ENCODE measurements at places on chromosomes 16 and 17.

- DNase-seq, result no peak
Measured at GRCh38 chr17:4944554-4945175, 3.7 kb downstream of the PFN1 start.

DNA sequence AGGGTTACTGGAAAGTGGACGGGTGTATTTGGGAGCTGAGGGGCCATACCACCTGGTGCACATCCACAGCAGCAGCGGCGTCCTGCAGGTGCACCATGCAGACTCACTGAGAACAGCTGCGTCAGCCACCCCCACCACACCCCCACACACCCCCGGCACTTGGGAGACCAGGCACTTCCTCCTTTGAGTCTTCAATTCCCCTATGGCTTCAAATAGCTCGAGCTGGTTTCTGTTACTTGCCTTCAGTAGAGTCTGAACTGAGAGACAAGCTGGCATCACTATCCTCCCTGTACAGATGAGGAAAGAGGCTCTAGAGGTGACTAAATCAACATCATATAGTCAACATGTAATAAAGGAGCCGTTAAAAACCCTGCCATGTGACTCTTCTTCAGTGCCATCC is 15.4 kb downstream of the CUEDC1 start:
- DNase-seq, result peak; percentile 84

- DNase-seq, result no peak
Measured at GRCh38 chr17:53353919-53354351, 468.8 kb upstream of the KIF2B start.

DNA sequence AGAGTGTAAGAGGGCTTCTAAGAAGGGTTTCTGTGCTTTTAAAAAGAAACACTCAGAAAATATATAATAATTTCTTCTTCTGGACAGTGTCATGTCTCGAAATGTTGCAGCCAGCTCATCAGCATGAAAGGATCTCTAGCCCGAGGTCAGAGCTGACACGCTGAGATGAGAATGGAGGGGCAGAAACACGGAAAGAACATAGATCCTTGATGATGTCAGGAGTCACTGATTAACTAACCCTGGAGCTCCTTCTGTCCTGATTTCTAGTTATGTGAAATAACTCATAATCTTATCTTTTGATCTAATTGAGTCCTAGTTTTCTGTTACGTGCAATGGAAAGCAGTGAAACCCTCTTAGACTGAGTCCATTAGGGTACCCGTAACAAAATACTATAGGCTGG is 10.3 kb upstream of the TOX3 start:
- DNase-seq, result no peak

All from NCI-H2107 (cell line).